ENCODE measurements at places on chromosomes 11 and 22. TPM values are rescaled to one million over a fixed set of nuclear protein-coding genes. Genes with fewer than 3 reads are reported as not detected.

DNA sequence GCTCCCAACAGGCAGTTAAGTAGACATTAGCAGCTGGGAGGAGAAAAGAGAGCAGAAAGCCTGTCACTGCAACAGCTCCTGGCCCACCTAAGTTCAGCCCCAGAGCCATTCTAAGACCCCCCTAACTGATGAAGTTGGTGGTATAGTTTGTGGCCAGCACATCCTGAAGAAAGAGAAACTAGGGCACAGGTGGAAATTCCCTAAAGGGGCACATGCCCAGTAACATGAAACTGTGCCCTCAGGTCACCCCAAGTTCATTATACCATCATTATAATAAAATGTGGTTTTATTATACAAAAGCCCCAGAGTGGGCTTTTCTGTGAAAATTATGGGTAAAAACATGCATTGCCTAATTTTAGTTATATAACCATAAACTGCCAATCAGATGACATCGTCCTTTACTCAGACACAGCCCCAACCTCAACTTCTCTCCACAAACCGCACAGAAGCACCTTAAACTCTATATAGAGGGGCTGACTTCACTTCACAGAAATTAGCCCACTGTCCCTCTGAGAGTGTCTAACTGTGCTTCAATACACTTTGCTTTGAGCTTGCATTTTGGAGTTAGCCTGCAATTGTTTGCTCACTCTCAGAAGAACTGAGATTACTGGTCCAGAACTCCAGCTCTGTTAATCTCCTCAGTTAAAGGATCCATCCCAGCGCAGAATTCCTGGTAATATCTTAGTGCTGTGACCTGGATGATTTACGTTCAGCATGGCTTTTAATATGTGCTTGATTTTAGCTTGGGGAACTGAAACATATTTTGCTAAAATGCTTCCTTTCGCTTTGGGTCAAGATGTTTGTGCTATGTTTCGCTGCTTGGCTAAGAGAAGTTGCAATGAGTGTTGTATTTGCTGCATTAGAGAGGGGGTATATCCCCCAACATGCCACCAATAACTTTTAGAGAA is 1.8 kb upstream of the APOL3 start:
- DNase-seq: no peak

GRCh38 chr11:106917973-106918372 is 100.3 kb downstream of the GUCY1A2 start:
- DNase-seq: no peak

DNA sequence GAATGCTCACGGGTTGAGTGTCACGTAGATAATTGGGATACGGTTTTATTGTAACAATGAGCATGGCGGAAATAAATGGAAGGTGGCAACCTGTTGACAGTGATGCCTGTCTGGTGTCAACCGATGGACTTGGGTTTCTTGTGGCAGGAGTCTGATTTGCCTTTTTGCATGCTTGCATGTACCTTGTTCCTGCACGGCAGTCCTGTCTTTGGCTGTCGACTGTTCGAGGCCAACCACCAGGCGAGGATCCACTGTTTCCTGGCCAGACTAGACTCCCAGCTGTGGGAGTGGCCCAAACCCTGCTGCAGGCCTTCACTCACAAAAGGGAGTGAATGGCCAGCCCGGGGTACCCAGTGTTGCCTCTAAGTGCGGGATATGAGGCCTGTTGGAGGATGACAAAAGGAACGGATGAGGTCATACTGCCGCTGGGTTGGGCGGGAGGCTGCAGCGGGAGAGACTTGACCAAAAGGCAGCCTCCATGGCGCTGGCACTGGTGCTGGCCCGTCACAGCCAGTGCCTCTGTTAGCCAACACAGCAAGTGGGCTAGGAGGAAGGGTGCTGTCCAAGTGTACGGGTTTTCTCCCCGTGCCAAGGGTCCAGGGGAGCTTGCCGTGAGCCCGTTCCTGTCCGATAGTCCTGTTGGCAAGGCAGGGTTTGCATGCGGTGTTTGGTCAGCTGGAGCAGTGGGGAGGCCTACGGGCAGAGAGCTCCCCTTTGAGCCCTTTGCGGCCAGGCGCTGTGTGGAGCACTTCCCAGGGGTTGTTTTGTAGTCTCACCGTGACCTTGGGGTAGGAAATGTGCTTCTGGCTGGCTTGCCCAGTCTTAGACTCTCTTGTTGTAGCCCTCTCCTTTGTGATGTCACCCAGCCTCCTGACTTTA is 974 bp downstream of the DGCR8 start:
- DNase-seq: no peak

DNA sequence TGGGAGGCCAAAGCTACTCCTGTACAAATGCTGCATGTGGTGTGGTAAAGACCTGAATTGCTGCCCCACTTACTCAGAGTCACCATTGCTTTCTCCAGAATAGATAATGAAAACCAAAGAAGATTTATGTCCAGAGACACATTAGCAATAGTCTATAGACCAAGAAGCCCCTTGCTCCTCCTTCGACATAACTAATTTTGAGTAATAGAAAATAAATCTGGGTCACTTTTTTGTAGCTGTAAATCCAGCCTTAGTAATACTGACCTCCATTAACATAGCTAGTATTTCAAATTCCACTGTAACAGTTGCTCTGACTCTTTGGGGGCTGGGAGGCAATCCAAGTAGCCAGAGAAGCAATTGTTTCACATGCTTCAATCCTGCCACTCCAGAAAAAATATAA is 145.9 kb downstream of the MAML2 start:
- no peak for DNase-seq

DNA sequence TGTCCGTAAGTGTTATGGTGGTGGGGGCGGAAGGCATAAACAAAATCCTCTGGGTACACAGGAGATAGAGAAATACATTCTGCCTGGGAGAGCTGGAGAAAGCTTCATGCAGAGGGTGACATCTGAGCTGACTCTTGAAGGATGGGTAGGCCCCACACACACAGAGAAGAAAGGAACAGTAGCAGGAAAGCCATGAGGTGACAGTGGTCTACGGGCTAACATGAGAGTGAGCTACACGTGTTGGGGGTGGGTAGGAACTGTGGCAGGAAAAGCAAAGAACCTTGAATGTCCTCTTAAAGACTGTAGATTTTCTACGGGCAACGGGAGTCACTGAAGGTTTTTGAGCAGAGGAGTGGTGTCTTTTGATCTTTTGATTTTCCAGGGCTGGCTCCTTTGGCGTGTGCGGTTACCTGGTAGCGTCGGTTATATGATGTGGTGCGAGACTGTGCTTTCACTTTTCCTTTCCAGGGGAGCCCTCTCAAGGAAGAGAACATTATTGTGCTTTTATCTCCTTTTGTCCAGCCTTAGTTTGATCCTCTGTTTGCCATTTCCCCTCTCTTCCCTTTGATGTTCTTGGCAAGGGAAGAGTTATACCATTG is 39.7 kb downstream of the ADAMTS8 start:
- DNase-seq: no peak

The ST14 gene
- 13.7 TPM for total RNA-seq
